ENCODE measurements at places on chromosomes 16 and 17.

- no peak for DNase-seq
Observed at GRCh38 chr16:85912211-85912974, 13.4 kb downstream of the IRF8 start.

- no peak for DNase-seq
Observed at GRCh38 chr17:43813386-43813785, 19.6 kb downstream of the MPP3 start.

DNA sequence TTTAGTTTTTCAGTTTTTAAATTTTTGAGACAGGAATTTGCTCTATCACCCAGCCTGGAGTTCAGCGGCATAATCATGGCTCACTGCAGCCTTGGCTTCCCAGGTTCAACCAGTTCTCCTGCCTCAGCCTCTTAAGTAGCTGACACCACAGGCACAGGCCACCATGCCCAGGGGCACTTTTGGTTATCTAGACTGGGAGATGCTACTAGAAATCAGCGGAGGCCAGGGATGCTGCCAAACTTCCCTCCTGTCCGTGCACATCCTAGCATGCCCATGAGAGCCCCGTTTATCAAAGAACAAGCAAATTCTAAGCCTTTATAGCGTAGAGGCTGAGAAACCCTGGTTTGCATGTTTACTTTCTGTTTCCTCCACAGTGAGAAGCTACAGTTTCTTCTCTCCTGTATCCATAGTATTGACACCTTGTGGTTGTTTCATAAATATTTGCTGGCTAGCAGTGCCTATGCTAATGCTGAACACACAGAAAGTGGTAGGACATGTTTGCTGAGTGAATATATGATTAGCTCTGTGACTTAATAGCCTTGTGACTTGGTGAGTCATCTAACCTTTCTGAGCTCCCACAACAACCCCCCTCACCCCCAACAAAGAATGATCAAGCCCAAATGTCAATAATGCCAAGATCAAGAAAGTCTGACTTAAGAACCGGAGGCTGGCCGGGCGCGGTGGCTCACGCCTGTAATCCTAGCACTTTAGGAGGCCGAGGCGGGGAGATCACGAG, 39.2 kb upstream of the MAF start:
- no peak for DNase-seq

- no peak for DNase-seq
Observed at GRCh38 chr16:8620535-8620934, 963 bp upstream of the METTL22 start.

DNA sequence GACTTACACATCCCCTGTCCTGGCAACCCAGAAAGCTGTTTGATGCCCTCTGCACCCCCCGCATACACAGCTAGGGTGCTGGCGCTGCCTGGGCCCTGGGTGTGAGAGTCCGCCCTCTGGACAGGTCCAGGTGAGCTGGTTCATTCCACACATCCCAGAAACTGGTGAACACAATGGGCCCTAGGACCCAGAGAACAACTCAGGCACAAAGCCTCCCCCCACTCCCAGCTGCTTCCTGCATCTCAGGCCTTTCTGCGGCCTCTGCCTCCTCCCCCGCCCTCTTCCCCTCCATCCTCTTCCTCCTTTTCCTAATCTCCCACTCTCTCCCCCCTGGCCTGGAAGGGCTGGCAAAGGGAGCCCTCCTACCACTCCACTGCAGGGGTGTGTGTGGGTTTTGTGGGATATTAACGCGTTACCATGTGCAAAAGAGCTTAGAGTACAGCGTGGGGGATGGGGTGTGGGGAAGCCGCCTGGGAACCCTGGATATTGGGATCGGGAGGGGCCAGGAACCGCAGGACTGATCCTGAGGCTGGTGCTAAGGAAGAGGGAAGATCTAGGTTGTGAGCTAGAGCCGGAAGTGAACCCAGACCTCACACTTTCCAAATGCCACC, 1.6 kb upstream of the PPP1R9B start:
- peak; percentile 85 for DNase-seq

GRCh38 chr17:32382526-32383223, 32.7 kb downstream of the ZNF207 start:
- DNase-seq = no peak

- no peak for DNase-seq
Observed at GRCh38 chr17:71329310-71330098, 791.3 kb upstream of the SOX9 start.

GRCh38 chr17:75695141-75695829, 26.0 kb upstream of the ITGB4 start:
- no peak for DNase-seq
